ENCODE measurements at places on chromosomes 16 and 17.
A peak's percentile ranks its signal among the peaks of the same experiment; 100 is the strongest.

- no peak for DNase-seq
Measured at GRCh38 chr17:2084766-2085647, 30.1 kb downstream of the HIC1 start.

DNA sequence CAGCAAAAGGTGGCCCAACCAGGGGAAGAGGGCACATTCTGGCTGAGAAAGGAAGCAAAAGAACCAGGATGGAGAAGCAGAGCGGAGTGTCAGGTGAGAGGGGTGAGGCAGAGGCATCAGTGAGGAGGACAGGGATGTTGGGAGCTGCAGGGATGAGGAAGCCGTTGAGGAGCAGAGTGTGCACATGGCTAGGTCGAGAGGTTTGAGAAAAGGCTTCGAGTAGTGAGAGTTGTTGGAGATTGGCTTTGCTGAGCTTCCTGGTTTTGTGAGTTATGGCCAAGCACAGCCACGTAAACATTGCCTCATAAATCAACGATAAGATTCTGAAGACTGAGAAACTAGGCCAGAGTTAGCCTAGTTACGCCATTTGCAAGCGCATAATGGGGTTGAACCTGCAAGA lies 26.9 kb downstream of the DNAH2 start:
- DNase-seq, result no peak

DNA sequence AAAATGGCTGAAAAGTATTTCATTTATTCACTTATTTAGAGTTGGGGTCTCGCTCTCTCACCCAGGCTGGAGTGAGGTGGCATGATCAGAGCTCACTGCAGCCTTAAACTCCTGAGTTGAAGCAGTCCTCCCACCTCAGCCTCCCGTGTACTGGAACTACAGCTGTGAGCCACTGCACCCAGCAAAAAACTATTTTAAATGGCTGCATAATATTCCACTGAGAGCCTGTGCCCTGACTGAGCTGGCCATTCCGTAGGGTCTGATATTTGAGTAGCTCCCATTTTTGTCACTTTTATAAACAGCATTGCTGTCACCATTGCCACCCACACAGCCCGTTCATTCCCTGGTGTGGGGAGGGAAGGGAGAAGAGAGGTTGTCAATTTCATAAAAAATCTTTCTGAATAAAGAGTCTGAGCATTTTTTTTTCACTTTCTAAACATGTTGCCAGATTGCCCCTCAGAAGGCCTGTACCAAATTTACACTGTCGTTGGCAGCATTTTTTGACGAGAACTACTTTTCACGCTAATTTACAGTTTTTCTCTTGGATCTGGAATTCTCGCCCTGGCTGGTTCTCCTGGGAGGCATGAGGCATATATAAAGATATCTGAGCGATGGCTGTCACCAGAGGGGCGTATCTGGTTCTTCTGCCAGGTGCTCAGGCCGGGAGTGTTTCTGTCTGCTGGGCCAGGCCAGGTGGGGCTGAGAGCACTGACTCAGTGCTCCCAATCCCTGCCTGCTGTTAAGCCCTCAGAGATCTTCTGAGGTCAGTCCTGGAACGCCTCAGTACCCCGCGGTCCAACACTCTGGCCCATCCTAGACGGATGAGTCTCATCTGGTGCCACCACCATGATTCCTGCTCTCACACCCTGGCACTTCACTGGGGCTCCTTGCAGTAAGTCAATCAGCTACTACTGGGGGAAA lies 7.2 kb upstream of the KIFC3 start:
- no peak for DNase-seq

DNA sequence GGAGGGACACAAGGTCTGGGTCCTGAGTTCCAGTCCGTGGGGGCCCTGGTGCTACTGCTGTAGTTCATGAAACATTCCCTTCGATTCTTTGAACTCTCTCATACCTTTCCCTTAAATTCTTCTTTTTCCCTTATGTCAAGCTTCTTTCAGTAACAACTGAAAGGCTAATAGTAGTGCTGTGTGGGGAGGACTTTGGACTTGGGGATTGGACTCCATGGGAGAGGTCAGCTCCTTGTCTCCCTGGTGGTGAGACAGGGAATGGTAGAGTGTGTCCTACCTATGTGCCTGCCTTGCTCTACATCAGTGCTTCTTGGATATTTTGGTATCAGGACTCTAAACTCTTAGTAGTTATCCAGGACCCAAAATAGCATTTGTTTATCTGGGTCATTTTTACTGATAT lies 628.1 kb downstream of the WWOX start:
- DNase-seq, result no peak

GRCh38 chr17:32285746-32286517 lies 20.3 kb downstream of the RHBDL3 start:
- DNase-seq, result no peak

- DNase-seq, result no peak
Measured at GRCh38 chr16:84765616-84766580, 53.9 kb upstream of the CRISPLD2 start.

GRCh38 chr17:8018436-8018835 lies 16.0 kb downstream of the GUCY2D start:
- DNase-seq, result no peak

DNA sequence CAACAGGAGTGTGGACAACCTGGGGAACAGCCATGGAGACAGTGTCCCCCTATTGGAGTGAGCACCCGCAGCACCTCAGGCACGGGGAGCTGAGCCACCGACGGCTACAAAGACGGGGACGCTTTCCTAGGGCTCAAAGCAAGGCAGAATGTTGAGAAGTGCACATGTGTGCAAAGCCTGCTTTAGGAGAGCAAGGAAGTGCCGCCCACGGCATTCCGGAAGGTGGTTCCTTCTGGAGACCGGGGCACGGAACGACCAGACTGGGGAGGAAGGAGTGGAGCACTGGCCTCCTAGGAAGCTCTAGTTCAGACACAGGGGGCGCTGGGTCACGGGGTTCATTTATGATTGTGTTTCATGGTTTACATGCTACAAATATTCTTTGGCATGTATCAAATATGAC lies 52.2 kb downstream of the TBC1D16 start:
- no peak for DNase-seq

- DNase-seq, result no peak
Measured at GRCh38 chr17:57468932-57469775, 212.8 kb downstream of the MSI2 start.

- DNase-seq, result no peak
Measured at GRCh38 chr16:81817789-81818567, 38.9 kb downstream of the PLCG2 start.

- no peak for DNase-seq
Measured at GRCh38 chr16:56847173-56847910, 17.7 kb upstream of the SLC12A3 start.

DNA sequence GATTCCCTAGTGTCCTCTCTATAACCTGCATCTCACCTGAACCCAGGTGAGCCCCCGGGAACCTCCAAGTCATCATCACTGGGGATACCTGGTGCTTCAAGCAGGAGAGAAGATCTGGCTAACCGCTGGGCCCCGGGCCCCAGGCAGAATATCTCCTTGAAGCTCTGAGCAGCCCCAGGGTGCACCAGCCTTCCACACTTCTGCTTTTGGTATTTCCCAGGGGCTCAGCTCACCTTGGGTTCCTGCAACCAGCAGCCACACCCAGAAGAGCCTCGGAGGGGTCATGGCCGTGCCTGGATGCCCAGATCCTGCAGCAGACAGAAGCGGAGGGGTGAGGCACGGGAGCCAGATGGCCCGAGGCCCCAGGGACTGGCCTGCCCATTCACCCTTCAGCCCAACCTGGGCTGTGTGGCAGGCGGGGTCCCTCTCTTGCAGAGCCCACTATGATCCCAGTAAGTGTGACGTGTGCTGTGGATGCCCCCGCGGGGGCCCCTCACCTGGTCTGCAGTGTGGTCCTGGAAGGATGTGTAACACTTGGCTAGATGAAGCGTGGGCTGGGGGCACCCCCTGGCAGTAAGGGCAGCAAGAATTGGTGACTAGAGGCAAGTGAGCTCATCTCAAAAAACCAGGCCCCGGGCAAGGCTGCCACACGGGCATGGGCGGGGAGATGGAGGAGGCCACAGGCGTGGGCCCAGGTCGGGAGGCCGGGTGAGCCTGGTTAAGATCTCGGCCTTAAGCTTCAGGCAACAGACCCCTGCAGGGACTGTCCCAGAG lies 2.6 kb downstream of the LGALS3BP start:
- DNase-seq, result no peak

- no peak for DNase-seq
Measured at GRCh38 chr16:23408823-23409298, 44.1 kb downstream of the COG7 start.

- DNase-seq, result no peak
Measured at GRCh38 chr16:76483307-76483909, 206.2 kb downstream of the CNTNAP4 start.

DNA sequence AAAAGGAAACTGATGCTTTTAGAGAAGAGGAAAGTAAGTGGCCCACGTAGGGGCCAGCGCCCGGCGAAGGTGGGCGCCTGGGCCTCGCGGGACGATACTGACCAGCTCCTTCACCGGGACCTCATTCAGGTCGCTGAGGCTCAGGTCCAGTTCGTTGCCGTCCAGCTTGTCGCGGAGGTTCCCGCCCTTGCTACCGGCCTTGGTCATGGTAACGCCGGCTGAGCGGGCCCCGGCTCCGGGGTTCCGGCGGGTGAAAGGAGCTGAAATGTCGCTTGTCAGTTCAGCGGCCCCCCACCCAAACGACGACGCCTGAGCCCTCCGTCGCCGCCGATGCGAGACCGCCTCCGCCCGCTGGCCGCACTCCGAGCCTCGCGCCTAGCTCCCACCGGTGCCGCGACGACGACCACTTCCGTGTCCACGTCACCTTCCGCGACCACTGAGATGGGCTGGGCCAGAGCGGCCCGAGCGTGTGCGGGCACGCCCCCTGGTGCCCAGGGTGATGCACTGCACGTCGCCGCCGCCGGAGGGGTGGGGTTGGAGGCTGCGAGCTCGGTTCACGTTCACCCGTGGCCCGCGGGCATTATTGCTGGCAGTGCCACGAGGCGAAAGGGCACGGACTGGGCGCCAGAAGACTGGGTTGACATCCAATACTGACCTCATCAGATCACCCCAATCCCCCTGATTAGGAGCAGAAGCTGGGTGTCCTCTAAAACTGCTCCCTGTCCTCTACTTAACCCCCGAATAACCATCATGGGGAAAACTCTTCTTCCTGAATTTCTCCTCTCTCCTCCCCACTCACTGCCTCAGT lies at the start of gene LRRC59:
TSS of gene LRRC59 (minus strand) at position 413 of the 808 bp plus-strand sequence. CDS start at position 207, 206 bp downstream.
- DNase-seq, result peak; percentile 66

- DNase-seq, result no peak
Measured at GRCh38 chr17:76442341-76443338, 10.3 kb downstream of the UBE2O start.

All from esophagus squamous epithelium (tissue), 5 donors.